ENCODE measurements at places on chromosomes 4 and X.

GRCh38 chr4:6458528-6458927 is 13.9 kb downstream of the PPP2R2C start:
- DNase-seq = no peak

DNA sequence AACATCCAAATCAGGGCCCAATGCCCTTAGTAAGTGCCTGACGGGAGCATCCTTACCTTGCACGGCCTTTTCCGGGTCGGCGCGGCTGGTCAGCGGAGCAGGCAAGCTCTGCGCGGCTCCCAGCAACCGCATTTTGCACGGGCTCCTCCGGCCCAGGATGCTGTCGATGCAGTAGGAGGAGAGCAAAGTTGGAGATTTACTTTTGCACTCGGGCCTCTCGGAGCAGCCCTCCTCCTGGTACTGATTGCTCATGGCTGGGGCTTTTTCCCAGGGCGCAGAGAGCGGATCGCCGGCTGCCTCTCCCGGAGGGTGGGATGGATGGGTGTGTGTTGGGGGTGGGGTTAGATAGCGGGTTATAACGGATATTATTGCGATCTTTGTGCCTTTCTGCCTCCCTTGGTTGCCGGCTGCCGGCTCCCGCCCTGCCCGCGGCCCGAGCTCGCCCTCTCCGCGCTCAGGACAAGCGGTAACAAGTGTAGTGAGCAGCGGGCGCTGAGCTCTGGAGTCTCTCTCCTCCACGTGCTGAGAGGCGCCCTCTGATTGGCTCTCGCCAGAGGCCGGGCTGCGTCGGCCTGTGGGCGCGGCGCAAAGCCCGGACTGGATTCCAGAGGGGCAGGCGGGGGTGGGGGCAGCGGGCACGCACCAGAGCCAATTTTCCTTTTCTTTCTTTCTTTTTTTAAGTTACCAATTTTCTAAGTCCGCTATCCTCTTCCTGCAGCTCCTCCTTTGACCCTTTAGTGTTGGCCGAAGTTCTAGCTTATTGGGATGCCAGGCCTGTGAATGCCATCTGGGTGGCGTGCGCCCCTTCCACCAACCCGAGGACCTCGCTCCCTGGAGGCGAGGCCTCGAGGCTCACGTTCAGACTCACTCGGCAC is at the start of gene ARX:
TSS of gene ARX (minus strand) at position 480 of the 875 bp plus-strand sequence. CDS start at position 252, 228 bp downstream.
- no peak for DNase-seq

- DNase-seq = no peak
These were observed 71.3 kb upstream of the FBXW7 start for GRCh38 chr4:152607178-152607577.

DNA sequence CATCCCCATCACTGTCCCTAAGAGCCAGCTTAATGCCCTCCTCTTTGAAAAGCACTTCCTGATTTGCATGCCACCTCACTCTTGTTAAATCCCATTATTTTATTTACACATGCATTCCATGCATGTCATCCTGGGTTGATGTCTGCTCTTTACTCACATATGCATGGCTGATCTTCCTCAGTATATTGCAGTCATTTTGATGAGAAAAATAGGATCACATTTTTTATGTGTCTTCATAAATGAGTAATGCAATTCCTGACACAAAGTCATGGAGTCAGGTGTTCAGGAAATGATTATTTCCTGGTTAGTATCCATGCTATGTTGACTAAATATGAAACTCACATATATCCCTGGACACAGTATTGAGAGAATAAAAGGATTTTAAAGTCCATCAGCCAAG is 204.7 kb downstream of the SLIT2 start:
- DNase-seq = no peak

DNA sequence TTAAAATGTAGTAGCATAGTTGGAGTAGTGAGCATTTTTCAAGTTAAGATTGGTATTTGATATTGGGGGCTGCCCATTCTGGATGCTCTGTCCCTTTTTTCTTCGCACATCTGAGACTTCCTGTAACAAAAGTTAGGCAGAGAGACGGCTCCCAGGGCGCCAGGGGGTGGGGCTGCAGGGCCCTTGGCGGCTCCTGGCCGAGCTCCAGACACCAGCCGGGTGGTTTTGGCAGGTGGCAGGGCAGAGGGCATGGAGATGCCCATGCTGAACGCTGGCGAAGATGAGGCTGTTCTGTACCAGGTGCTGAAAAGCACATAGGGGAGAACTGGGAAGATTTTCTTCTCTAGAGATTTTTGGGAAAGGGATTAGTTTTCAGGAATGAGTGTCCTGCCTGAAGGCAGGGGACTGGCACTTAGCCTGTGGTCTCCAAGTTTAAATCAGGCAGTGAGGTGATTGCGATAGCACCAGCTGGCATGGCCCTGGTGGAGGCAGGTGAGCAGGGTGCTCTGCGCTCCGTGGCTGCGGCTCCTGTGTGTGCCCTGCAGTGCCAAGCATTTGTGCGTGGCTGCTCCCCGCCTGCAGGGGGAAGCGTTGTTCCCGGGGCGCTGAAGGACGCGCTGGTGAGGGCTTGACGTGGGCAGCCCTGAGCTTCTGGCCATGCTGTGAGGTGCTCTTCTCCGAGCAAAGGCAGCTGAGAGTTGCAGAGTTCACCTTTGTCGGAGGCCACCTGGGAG is 23.6 kb upstream of the HGFAC start:
- DNase-seq = no peak

- no peak for DNase-seq
These were observed 103.8 kb downstream of the SHOX start for GRCh38 chrX:734362-734761.

Data from SIG-M5 (cell line).